ENCODE measurements at places on chromosomes 12 and 14. TPM values are rescaled to one million over a fixed set of nuclear protein-coding genes. Genes with fewer than 3 reads are reported as not detected.

OR4E2 gene
- total RNA-seq = not detected

RD3L gene
- total RNA-seq = not detected

KRT74 gene
- not detected for total RNA-seq

MUCL1 gene
- total RNA-seq = not detected

CCDC59 gene
- total RNA-seq = 44.7 TPM

FAM234B gene
- 4.0 TPM for total RNA-seq

PTPRO gene
- total RNA-seq = 18.8 TPM

TC2N gene
- total RNA-seq = 195 TPM

GUCY2C gene
- total RNA-seq = not detected

SMIM41 gene
- total RNA-seq = 0.15 TPM

CIPC gene
- 12.3 TPM for total RNA-seq

APOF gene
- total RNA-seq = not detected

PRR4 gene
- total RNA-seq = 1.5 TPM

GDF3 gene
- total RNA-seq = not detected

CKB gene
- total RNA-seq = 4.5 TPM

DPPA3 gene
- total RNA-seq = not detected

BHLHE41 gene
- not detected for total RNA-seq

NAA30 gene
- 13.5 TPM for total RNA-seq

CLEC4C gene
- total RNA-seq = not detected

All from activated naive CD4-positive, alpha-beta T cell treated with anti-CD3 and anti-CD28 coated beads, Interleukin-2, amount 10 ng/mL, durations not matched to agents 5 hours and 36 hours (primary cell).